Activated B cell treated with CpG ODN at 0.5 μM for 24 hours (primary cell): ENCODE measurements at places on chromosomes 3 and 15.

DNA sequence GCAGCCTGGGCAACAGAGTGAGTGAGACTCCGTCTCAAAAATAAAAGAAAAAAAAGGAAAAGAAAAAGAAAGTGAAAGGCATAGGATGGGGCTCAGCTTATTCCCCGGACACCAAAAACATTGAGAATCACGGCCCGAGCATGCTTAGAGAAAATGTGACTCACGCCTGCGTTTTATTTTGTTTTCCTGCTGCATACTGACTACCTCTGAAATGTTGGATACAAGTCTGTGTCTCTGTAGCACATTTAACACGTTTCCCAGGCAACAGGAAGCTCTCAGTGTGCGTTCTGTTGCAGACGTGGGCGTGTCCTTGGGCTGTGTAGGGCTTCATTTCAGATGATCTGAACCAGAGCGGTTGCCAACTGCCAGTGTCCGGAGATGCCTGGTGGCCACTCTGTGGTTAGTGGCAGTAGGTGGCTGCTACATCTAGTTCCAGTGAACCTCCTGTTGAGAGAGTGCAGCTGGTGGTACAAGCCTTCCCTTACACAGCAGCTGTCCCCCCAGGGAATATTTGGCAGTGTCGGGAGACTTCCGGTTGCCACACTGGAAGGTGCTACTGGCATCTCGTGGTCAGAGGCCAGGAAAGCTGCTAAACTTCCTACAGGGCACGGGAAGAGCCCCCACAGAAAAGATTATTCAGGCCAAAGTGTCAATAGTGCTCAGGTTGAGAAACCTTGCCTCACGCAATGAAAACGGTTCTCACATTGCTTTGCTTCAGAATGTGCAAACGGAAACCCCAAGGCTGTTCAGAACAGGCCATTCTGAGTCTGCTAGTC, 3.0 kb downstream of the SLC51A start:
- peak overlapping the region; percentile 70 for H3K27ac ChIP-seq
- DNase-seq, result no peak
- peak overlapping the region; percentile 88 for H3K4me3 ChIP-seq
- peaks cover 16% of the 10 kb centered on the region for H3K4me1 ChIP-seq
- no peaks in the 10 kb centered on the region for H3K27me3 ChIP-seq

- H3K27ac ChIP-seq, result no peak overlapping the region
- no peak overlapping the region for H3K4me3 ChIP-seq
- H3K27me3 ChIP-seq, result no peaks in the 10 kb centered on the region
- no peaks in the 10 kb centered on the region for H3K36me3 ChIP-seq
- no peaks in the 10 kb centered on the region for H3K4me1 ChIP-seq
These were observed 287.5 kb downstream of the MAGI1 start for GRCh38 chr3:65751123-65751700.

GRCh38 chr15:33638453-33638852, 327.7 kb downstream of the RYR3 start:
- no peak overlapping the region for H3K4me3 ChIP-seq
- peaks cover 2% of the 10 kb centered on the region for H3K27me3 ChIP-seq
- peaks cover 14% of the 10 kb centered on the region for H3K4me1 ChIP-seq

- no peaks in the 10 kb centered on the region for H3K36me3 ChIP-seq
- no peaks in the 10 kb centered on the region for H3K4me1 ChIP-seq
- no peaks in the 10 kb centered on the region for H3K27me3 ChIP-seq
- no peak overlapping the region for H3K27ac ChIP-seq
- H3K4me3 ChIP-seq, result no peak overlapping the region
These were observed 797.5 kb downstream of the AGBL1 start for GRCh38 chr15:86877171-86877631.

DNA sequence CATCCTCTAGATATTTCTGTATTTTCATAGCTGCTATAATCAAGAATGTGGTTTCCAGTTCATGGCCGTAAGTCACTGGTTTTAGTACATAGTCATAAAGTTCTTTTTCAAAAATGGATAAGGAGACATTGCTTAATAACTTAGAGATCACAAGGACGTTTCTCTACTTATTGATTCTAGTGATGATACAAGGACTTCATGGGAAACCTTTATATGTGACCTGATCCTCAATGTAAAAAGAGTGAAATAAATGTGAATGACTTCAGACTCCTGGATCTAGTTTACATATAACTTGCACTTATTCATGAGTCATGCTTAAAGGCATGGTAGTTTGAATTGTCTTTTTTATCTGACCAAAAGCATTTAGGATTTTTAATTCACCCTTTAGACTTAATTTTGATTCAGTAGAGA, 35.2 kb downstream of the TSC22D2 start:
- DNase-seq, result no peak
- no peak overlapping the region for H3K4me3 ChIP-seq
- H3K4me1 ChIP-seq, result peaks cover 19% of the 10 kb centered on the region
- H3K27me3 ChIP-seq, result no peaks in the 10 kb centered on the region
- H3K36me3 ChIP-seq, result peaks cover 41% of the 10 kb centered on the region
